Mesangial cell (primary cell): ENCODE measurements at places on chromosomes 7 and 10. TPM values are rescaled to one million over a fixed set of nuclear protein-coding genes. Genes with fewer than 3 reads are reported as not detected.

ADCYAP1R1 gene
- total RNA-seq: not detected in 2 replicates

STEAP1B gene
- total RNA-seq: 0.13 and 0.65 TPM in 2 replicates

ADRB1 gene
- not detected in 2 replicates for total RNA-seq

FLNC gene
- total RNA-seq: 232 and 267 TPM in 2 replicates

RELN gene
- total RNA-seq: 3.1 and 10.1 TPM in 2 replicates
